Mammary epithelial cell (primary cell): ENCODE measurements at places on chromosomes 6 and 20. TPM values are rescaled to one million over a fixed set of nuclear protein-coding genes. Genes with fewer than 3 reads are reported as not detected.

Gene KCNB1
- not detected in 2 replicates for total RNA-seq

Gene MEP1A
- 0.14 and 0.19 TPM in 2 replicates for total RNA-seq

Gene NNAT
- 1.0 TPM for total RNA-seq

Gene KCNK5
- total RNA-seq, result not detected in 2 replicates

Gene ADGRF1
- 10.0 TPM for total RNA-seq

Gene CHMP4B
- 72.4 and 72.8 TPM in 2 replicates for total RNA-seq

Gene GPR63
- total RNA-seq, result 1.8 and 2.7 TPM in 2 replicates

Gene PACSIN1
- not detected in 2 replicates for total RNA-seq

Gene HLA-DOB
- 3.8 and 5.5 TPM in 2 replicates for total RNA-seq

Gene CRISP2
- total RNA-seq, result not detected in 2 replicates

Gene PLA2G7
- 3.0 and 5.9 TPM in 2 replicates for total RNA-seq

Gene RAD21L1
- total RNA-seq, result not detected in 2 replicates

Gene MUCL3
- not detected for total RNA-seq

Gene SOBP
- 0.33 TPM for total RNA-seq

Gene CDSN
- 0.29 and 0.80 TPM in 2 replicates for total RNA-seq

Gene MOG
- total RNA-seq, result not detected in 2 replicates

Gene GHRH
- total RNA-seq, result not detected

Gene HSPA1L
- 0.83 TPM for total RNA-seq

Gene COX4I2
- total RNA-seq, result not detected

Gene RNF217
- 103 TPM for total RNA-seq

Gene LAMA5
- total RNA-seq, result 71.3 TPM

Gene CD24
- total RNA-seq, result 397 TPM

Gene THEMIS
- not detected for total RNA-seq

Gene SFTA2
- total RNA-seq, result not detected

Gene OR2B6
- not detected for total RNA-seq

Gene C6orf118
- not detected for total RNA-seq

Gene B3GAT2
- not detected for total RNA-seq

Gene UBE3D
- total RNA-seq, result 5.3 and 7.1 TPM in 2 replicates

Gene ASIP
- total RNA-seq, result not detected

Gene ZNF311
- total RNA-seq, result 2.0 TPM

Gene RALY
- 145 and 153 TPM in 2 replicates for total RNA-seq

Gene CEP85L
- total RNA-seq, result 10.6 and 14.7 TPM in 2 replicates

Gene HDGFL1
- not detected in 2 replicates for total RNA-seq

Gene DACT2
- total RNA-seq, result 3.3 TPM

Gene MYLK2
- total RNA-seq, result 0.24 TPM in 1 of 2 replicates, not detected in the other

Gene KCNK15
- total RNA-seq, result 0.16 and 0.31 TPM in 2 replicates

Gene SLC25A27
- 18.1 and 26.8 TPM in 2 replicates for total RNA-seq

Gene RIPPLY2
- total RNA-seq, result not detected

Gene SLC22A7
- total RNA-seq, result not detected in 2 replicates

Gene SLC13A3
- total RNA-seq, result 2.8 and 5.3 TPM in 2 replicates

Gene ZNF512B
- 9.2 TPM for total RNA-seq

Gene LPA
- total RNA-seq, result not detected in 2 replicates

Gene CYP24A1
- 0.13 and 1.3 TPM in 2 replicates for total RNA-seq

Gene HLA-DRB5
- not detected in 2 replicates for total RNA-seq

Gene PROKR2
- not detected in 2 replicates for total RNA-seq

Gene PLG
- total RNA-seq, result not detected

Gene TRIM38
- total RNA-seq, result 5.8 and 7.6 TPM in 2 replicates

Gene RBPJL
- total RNA-seq, result not detected in 2 replicates

Gene C6orf15
- 9.3 TPM for total RNA-seq

Gene SCAF8
- total RNA-seq, result 36.9 and 40.3 TPM in 2 replicates

Gene SLC35F1
- not detected in 2 replicates for total RNA-seq

Gene GINS1
- total RNA-seq, result 6.5 and 16.8 TPM in 2 replicates

Gene PEX3
- total RNA-seq, result 27.2 and 38.0 TPM in 2 replicates

Gene MTCH1
- 90.1 and 110 TPM in 2 replicates for total RNA-seq
